ENCODE measurements at places on chromosomes 16 and 17. TPM values are rescaled to one million over a fixed set of nuclear protein-coding genes. Genes with fewer than 3 reads are reported as not detected.

The MPO gene
- 0.09 TPM for total RNA-seq

The GINS2 gene
- total RNA-seq: 0.77 TPM

The ADORA2B gene
- total RNA-seq: 12.9 TPM

The MYO18A gene
- 128 TPM for total RNA-seq

The PYDC1 gene
- not detected for total RNA-seq

The FNDC8 gene
- not detected for total RNA-seq

The CES1 gene
- 0.60 TPM for total RNA-seq

The VMO1 gene
- 1.2 TPM for total RNA-seq

The ABCA8 gene
- total RNA-seq: 78.8 TPM

The RCVRN gene
- total RNA-seq: not detected

The CTRB1 gene
- not detected for total RNA-seq

The CBFA2T3 gene
- total RNA-seq: not detected
